COR-L47 (cell line): ENCODE measurements at places on chromosomes 6 and 20.
A peak's percentile ranks its signal among the peaks of the same experiment; 100 is the strongest.

DNA sequence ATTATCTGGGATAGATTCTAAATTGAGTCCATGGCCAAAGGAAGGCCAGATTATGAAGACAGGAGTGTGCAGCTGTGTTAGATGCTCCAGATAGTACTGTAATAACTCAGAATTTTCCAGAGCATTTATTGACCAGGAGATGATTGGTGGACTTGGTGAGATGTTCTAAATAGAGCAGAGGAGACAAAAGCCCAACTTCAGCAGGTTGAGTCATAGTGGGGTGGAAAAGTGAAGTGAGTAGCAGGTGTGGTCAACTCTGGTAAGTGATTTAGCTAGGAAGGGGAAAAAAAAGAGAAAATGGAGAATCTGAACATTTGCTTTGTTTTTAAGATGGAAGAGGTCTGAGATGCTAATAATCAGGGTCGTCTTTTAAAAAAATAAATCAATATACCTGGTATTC lies 227.4 kb downstream of the TMEM200A start:
- no peak for DNase-seq

DNA sequence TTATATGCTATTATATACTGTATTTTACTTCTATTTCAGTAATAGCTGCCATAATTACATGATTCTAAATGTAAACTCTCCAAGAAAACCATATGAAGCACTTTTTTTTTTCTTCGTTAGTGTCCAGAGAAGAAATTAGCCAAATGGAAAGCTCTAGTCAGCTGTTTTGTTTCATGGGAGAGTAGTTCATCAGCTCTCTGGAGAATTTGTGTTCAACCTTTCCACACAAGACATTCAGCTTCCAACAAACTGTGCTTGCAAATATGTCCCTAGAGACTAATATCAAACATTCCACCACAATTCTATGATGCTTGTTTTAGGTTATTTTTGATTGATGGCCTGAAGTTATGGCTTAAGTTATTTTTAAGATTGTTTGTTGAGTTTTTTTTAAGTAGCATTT lies 19.5 kb downstream of the FHL5 start:
- no peak for DNase-seq

DNA sequence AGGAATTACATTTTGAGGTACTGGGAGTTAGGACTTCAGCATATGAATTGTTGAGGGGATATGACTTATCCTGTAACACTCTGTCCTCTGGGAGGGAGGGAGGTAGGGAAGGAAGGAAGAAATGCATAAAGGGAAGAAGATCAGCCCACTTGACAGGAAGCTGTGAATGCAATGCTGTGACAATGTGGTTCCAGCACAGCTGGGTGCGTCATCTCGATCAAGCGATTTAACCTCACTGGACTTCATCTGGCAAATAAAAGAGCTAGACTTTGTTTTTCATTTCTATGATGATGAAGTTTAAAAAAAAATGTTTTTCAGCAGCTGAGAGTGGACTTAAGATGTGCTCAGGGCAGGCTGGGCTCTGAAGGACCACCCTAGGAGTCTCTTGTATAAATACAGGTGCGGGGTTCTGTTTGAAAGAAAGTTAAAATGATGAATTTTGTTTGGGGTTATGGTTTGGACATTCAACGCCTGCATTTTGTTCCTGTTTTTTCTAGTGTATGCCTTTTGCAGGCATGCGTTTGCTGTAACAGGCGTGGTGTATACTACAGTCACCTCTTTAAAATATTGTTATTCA lies 178.1 kb downstream of the RIMS1 start:
- DNase-seq, result no peak

GRCh38 chr6:65569505-65569904 lies 137.5 kb downstream of the EYS start:
- DNase-seq, result no peak

DNA sequence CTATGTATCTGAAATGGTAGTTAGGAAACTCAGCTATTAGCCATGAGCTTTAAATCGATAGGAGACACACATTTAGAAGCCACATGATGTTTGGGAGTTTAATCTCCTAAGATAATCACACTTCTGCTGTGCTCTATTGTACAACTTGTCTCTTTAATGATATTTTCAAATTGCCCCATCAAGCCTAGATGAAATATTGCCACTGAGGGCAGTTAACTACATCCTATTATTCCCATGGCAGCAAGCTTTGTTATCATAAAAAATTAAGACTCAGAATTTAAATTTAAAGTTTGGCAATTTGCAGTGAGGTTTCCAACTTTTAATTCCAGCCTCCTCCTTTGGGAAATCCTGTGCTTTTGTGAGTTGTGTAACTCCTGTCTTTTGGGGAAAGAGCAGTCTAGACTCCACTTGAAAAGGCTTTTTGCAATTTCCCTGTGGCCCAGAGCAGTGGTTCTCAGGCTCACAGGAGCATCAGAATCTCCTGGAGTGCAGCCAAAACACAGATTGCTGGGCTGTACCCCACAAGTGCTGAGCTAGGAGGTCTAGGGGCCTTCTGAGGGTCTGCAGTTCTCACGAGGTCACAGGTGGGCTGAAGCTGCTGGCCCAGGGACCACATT lies 792.4 kb downstream of the QKI start:
- no peak for DNase-seq

GRCh38 chr6:158698931-158699330 lies 49.1 kb downstream of the SYTL3 start:
- DNase-seq, result no peak

- no peak for DNase-seq
These were observed 43.3 kb downstream of the SOX4 start for GRCh38 chr6:21636876-21637275.

- no peak for DNase-seq
These were observed 15.4 kb downstream of the TMEM14B start for GRCh38 chr6:10763006-10763405.

DNA sequence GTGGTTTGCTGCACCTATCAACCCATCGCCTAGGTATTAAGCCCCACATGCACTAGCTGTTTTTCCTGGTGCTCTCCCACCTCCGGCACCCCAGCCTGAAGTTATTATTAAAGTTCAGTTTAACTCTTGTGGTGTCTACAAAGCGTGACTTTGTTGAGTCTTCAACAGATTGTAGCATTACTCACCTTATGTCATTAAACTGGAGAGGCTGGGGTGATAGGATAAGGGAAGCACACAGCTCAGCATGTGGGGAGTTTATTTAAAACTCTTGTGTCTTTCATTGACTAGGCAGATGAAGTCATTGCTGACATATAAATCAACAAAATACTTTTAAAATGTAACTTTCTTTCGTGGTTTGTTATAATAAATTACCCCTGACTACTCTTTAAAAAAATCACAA lies 84.7 kb upstream of the GCM1 start:
- no peak for DNase-seq

DNA sequence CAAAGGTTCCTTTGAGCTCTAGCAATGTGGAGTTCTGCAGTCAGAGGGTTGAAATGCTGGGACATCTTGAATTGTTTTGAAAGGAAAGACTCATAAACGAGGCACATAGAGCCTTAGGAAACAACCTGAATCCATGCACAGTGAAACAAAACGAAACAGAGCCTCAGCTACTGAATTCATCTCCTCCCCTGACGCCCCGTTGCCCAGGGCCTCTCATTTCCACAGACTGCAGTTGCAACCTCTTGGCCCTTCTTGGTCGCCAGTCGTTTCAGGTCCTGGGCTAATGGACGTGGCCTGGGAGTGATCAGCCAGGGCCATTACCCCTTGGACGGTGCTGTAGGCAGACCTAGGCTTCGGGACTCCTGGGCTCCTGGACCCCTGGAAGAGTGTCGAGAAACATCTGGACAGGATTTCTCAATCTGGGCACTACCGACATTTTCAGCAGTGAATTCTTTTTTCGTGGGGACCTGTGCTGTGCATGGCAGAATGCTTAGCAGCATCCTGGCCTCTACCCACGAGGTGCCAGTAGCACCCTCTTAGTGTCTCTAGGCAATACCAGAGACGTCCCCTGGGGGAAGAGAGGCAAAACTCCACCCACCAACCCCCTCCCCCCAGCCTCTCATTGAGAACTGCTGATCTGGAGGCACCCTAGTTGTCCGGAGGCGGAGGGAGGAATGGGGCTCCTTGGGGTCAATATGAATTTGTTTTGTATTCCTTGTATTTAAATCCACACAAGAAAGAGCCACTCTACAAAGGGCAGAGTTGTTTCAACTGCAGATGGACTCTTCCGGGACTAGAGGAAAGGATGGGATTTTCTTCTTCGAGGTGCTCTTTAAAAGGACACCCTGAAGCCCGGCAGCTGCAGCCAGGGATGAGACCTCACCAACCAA lies 50.2 kb downstream of the TMEM242 start:
- peak; percentile 28 for DNase-seq

DNA sequence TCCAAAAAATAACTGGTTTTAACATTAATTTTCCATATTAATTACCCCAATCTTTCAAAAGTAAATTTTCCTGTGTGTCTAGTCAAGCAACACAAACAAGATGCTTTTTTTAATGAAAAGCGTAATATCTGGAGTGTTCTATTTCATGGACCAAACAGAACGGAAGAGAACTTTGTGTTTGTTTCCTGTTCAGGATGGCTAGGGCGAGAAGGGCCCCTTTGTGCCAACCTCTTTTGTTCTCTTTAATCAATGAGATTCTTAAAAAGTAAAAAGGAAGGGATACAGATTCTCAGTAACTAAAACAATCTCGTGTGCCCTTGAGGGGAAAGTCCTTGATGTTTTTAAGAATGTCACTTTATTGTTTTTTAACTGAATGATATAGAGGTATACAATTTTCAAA lies 55.7 kb downstream of the GNAS start:
- no peak for DNase-seq

DNA sequence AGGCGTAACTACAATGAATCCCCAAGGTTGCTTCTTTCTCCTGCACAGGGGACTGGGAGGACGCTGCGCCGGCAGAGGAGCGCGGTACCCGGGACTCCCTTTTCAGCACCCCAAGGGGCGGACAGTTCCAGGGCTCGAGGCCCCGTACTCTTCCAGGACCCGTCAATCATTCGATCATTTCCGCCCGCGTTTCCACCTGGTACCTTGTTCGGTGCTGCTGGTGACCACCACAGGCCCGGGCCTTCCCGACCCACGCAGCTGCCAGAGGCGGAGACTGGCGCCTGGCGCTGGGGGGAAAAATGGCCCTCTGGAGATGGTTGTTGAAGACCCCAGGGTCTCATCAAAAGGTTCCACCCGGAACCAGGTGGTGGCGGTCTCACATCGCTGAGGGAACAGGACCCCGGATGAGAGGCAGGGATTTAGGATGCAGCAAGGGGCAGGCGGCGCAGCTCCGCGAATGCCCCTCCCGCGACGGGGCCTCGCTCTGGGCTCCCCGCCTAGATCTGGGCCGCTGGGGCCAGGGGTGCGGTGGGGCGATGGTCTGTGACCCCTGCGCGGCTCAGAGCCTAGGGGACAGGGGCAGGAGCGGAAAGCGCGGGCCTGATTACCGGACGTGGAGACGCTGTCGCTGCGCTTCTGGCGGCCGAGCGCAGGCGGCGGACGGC lies 744 bp downstream of the VSX1 start:
- DNase-seq, result no peak

DNA sequence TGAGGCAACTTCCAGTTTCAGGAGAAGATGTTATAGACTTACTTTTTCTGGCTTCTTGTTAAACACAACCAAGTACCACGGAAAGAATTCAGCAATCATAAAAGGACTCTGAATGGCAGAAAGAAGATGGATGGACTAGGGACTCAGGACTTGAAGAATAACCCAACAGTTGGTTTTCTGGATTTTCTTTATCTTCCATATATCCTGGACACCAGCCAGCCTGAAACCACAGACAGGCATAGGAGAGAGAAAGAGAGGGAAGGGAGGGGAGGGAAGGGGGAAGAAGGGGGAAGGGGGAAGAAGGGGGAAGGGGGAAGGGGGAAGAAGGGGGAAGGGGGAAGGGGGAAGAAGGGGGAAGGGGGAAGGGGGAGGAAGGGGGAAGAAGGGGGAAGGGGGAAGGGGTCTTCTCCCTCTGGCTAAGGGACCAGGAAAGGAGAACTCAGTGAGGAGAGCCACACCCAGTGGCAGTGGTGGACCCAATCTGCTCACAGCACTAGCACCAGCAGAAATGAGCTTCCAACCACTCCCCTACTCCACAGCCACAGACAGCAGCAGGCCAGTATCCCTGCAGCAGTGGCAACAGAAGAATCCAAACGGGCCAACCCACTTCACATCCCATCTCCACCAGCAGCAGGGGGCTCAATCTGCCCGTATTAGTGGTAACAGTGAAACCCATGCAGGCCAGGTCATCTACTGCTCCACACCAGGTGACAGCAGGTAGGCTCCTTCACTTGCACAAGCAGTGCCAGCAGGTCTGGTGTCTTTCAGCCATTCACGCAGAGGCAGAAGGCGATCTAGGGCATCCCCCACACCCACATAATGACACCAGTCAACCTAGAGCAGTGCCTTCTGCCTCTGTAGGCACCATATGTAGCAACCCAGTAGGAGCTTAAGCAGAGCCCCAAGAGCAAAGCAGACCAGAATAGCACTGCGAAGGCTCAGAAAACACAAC lies 78.6 kb downstream of the TRMT6 start:
- DNase-seq, result no peak

DNA sequence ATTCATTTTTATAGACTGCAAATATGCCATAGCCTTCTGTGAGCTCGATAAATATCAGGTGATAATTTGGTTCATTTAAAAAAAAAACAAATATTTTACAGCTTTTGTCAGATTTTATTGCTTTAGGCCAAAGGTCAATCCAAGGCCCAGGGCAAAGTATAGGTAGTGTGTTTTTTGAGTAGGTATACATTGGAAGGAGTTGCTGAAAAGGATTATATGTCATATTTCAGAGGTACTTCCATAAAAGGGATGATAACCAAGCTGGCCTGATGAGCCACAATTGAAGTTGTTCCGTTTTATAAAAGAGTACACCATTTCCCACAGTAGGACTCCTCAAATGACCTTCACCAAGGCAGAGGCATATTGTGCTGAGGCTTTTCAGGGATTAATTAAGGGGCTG lies 452.8 kb upstream of the FLRT3 start:
- no peak for DNase-seq

DNA sequence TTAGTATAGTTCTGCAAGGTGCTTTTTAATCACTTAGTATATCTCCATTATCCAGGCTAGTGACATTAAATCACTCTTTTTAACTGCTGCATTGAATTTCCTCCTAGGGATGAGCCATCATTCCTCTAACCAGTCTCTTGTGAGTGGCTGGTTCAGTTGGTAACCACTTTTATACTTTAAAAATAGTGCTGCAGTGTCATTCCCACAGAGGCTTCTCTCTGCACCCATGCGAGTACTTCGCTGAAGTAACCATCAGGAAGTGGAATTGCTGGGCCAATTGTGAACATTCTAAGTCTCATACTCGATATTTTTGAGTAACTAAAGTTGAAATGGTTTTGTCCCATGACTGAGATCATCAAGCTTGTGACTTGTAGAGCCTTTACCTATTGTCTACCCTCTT lies 2.1 kb downstream of the BTN3A2 start:
- no peak for DNase-seq
